GM10248 (cell line): ENCODE measurements at places on chromosomes 3 and 15.

DNA sequence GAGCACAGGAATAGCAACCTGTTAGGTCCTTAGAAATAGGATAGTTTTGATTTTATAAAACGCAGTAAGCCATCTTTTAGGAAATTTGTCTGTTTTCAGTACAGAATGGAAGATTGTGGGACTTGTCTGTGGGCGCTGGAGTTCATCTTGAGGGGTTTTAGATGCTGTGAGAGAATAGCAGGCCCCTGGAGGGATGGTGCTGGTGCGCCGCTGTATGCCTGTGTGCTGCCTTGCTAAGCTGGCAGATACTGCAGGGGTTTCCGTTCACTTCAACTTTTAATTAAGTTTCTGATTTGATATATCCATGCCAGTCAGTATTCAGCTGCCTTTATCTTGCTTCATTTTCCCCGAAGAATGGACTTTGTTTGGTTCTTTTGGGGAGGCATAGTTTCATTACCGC is 4.2 kb downstream of the CACNA2D3 start:
- DNase-seq, result no peak

- DNase-seq, result no peak
These were observed 1092.2 kb upstream of the CFAP20DC start for GRCh38 chr3:60142009-60142408.

- DNase-seq, result no peak
These were observed 436.4 kb downstream of the NAALADL2 start for GRCh38 chr3:175295248-175296130.

DNA sequence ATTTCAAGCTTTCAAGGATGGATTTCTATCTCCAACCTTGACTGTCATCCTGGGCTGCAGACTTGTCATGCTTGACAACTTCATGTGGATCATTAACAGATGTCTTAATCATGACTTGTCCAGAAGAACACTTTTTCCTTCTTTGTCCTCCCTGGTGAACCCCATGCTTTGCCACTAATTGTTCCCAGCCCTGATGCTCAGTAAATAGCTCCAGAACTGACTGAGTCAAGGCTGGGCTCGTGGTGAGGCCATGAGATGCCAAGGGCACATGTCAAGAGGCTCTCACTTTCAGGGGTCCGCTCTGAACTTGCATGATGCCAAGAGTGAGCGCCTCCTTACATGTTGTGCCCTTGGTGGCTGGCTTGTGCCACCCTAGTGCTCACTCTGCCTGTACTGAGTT is 48.9 kb upstream of the KY start:
- DNase-seq, result no peak

DNA sequence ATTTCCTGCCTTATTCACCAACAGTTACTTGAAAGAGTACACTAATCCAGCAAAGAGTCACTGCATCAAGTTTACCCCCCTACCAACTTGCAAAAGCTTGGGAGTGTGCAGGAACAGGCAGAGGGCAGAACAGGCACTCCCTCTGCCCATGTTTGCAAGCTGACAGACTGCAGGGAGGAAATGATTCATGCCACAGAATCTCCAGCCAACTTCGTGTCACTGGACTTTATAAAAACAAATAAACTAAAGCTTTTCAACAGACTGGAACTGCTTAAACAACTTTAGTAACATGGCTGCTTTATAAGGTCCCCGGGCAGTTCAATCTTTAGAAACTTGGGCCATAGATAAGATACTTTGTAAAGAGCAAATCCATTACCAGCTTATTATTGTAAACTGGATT is 129.5 kb downstream of the THRB start:
- no peak for DNase-seq

DNA sequence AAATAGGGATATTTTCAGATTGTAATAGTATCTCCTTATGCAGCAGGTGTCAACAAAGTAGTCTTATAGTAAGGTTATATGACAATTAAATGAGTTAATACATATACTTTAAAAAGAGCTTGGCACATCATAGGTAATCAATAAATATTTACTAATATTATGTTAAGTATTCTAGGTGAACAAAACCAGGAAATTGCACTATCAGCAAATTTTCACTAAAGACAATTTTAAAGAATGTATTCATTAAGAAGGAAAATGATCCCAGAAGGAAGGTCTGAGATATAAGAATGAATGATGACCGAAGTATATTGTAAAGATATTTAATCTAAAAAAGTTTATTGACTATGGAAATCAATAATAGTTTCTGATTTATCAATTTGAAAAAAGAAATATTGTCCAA is 281.9 kb downstream of the ADAMTSL3 start:
- no peak for DNase-seq

DNA sequence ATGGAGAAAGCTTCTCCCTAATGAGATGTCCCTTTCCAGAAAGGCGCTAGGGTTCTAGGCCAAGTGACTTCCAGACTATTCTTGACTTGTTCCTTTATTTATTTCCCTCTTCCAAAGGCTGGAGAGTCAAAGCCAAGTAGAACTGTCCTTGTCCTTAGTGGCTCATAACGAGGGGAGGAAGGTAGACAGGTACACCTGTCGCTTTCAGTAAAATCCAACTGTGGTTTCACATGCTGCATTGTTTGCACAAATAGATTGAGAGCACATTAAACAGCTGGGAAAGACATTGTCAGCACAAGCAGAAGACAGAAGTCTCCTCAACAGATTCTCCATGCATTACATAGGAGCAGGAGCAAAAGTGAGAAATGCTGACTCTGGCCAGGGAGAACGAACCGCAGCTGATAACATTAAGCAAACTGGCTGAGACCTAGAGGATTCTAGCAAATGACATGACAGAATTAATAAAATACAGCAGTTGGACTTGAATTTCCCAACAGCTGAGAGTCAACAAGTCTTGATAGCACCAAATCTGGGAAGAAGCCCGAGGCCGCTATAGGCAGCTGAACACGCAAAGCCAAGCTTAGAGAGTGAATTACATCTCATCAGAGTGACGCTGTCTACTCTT is 227.7 kb downstream of the TLE3 start:
- DNase-seq, result no peak

DNA sequence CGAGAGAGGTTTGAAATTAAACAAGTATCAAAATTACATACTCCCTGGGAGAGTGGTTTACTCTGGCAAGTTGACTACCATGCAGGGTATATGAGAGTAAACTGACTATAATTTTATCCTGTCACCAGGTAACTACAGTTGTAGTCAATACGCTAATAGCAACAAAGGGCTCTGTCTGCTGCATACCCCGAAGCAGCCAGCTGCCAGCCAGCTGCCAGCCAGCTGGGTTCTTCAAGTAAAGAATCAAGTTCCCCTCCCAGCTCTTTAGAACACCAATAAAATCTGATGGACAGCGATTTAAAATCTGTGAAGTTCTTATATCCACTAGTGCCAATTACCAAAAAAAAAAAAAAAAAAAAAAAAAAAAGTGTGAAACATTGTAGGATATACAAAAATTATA is 417.7 kb upstream of the CFAP20DC start:
- no peak for DNase-seq

GRCh38 chr15:53233801-53234200 is 443.7 kb upstream of the ONECUT1 start:
- DNase-seq, result no peak

GRCh38 chr15:93066834-93067648 is 22.0 kb downstream of the RGMA start:
- no peak for DNase-seq

GRCh38 chr3:115533218-115533617 is 90.1 kb upstream of the GAP43 start:
- DNase-seq, result no peak

- DNase-seq, result no peak
These were observed 38.7 kb upstream of the ARID3B start for GRCh38 chr15:74502301-74502700.

- DNase-seq, result no peak
These were observed 393.6 kb upstream of the CDIN1 start for GRCh38 chr15:36185845-36186244.

DNA sequence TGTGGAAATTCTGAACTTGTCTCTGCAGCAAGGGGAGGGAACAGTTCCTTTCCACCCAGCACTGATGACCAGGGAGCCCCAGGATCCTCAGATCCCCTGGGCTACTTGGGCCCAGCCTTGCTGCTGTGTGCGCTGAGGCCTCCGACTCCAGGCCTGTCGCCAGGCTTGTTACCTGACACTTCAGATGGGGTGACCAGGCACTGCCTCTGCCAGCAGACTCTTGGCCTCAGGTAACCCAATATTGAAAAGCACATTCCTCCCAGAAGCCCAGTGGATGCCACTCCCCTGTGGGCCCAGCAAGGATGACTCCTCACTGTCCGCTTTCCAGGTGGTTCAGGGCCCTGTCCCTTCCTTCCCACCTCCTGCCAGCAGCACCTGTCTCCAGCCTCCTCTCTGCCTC is 3.5 kb upstream of the PLA2G4E start:
- no peak for DNase-seq

DNA sequence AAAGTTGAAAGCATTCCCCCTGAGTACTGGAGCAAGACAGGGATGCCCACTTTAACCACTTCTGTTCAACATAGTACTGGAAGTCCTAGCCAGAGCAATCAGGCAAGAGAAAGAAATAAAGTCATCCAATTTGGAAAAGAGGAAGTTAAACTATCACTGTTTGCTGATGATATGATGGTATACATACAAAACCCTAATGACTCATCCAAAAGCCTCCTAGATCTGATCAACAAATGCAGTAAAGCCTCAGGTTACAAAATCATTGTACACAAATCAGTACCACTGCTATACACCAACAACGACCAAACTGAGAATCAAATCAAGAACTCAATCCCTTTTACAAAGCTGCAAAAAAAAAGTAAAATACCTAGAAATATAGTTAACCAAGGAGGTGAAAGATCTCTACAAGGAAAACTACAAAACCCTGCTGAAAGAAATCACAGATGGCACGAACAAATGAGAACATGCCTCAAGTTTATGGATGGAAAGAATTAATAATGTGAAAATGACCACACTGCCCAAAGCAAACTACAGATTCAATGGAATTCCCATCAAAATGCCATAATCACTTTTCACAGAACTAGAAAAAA is 40.3 kb downstream of the RPL39L start:
- DNase-seq, result no peak
